ENCODE measurements at places on chromosomes 11 and 22. TPM values are rescaled to one million over a fixed set of nuclear protein-coding genes. Genes with fewer than 3 reads are reported as not detected.
A peak's percentile ranks its signal among the peaks of the same experiment; 100 is the strongest.

Gene HYOU1
- total RNA-seq, result 123 TPM

Gene C22orf31
- total RNA-seq, result not detected

Gene INS
- total RNA-seq, result not detected

Gene CD3G
- not detected for total RNA-seq

Gene WBP2NL
- total RNA-seq, result not detected

Gene CENPM
- 54.7 TPM for total RNA-seq

Gene TLCD5
- 8.6 TPM for total RNA-seq

Gene GPHA2
- total RNA-seq, result 0.53 TPM

Gene ALG9
- 25.1 TPM for total RNA-seq

Gene ARHGAP42
- total RNA-seq, result 8.8 TPM

Gene PGA4
- total RNA-seq, result not detected

Gene LIF
- total RNA-seq, result 8.8 TPM

DNA sequence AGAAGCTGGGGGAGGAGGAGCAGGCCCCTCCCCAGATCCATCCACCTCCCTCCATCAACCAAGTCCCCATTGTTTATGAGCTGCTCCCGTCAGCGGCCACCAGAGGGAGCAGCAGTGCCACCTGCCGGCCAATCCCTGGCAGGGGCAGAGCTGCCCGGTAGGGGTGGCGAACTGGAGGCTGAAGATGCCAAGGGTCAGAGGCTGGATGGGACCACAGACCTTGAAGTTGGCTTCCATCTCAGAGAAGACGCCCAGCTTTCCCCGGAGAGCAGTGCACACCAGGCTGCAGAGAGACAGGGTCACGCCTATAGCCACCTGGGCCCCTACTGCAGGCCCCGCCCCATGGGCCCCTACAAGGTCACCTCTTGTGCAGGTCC is 3.6 kb downstream of the FIBP start:
- peak; percentile 64 for DNase-seq

DNA sequence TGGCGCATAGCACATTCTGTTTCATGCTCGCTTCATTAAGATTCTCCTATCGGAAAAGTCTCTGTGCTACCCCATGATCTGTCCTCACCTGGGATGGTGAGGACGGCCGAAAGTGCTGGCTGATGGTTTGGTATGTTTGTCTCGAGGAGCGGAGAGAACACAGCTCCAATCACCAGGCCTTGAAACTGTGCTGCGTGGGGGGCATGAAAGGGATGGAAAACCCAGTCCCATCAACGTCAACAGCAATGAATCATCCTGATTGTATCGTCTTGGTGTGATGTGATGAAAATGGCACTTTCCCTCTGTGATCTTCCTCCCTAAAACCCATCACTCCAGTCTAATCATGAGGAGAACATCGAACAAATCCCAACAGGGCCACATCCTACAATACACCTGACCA is 8.4 kb downstream of the FXYD6 start:
- DNase-seq, result no peak

DNA sequence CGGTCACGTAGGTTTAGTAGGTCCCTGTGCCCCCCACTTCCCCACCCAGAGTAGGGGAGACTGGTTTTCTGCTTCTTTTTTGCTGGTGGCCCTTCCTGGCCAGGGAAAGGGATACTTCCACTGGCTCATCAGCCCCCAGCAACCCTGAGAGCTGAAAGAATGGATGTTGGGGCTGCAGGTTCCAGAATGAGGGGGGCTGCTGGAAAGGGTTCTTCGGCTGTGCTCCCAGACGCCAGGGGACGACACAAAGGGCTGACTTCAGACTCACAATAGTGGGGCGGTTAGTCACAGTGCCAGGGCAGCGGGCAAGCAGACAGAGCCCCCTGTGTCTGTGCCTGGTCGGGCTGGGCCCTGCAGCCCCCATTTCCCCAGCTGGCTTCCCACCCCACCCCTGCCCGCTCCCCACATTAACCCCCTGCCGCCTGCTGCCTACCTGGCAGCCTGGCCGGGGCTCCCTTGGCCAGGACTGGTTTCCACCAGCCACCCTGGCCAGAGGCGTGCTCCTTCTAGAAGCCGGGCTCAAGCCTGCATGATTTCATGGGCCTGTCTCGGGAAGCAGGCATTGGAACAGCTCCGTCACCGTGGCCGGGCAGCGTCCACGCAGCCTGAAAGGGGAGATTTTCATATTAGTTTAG is 79.1 kb upstream of the WNT7B start:
- peak; percentile 59 for DNase-seq

DNA sequence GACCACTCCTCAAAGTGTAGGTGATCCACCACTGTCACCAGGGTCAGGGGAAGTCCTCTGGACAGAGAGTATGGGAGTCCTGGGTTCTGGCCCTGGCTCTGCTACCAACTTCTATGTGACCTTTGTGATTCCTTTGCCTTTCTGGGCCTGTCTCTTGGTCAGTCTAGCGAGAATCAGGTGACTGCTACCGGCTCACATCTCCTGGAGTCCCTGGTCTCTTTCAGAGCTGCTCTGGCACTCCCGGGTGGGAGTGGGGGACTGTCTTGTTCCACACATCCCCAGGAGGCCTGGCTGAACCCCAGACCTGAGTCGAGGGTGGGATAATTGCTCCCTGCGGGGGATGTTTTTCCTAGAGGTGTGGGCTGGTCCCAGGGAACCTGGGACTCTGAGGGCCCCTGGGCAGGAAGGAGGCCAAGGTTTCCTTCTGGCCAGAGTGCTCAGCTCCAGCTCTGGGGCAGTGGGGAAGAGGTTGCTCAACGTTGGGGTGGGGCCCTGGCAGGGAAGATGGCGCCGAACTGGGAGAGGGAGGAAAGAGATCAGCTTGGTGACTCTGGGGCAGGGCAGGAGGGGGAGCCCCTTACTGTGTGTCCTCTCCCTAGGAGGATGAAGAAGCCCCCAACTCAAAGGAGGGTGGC is 2.1 kb downstream of the SOX10 start:
- no peak for DNase-seq

DNA sequence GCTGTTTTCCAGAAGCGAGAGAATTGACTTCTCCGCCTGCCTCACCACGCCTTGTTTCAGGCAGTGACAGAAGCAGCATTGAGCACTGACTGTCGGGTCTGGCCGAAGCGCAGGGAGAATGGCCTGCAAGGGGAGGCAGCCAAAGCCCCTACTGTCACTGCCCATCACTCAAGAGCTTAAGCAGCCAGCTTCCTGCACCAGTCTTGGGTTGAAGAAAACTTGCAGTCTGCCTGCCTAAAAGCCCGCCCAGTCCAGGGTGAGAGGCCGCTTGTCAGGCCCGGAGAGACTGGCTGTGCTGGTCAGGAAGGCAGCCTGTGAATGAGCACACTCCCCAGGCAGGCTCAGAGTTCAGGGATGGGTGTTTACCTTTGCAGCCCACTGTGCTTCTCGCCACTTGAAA is 108.3 kb downstream of the PKNOX2 start:
- DNase-seq, result no peak

- no peak for DNase-seq
Measured at GRCh38 chr11:118007040-118007439, 20.8 kb downstream of the IL10RA start.

- DNase-seq, result no peak
Measured at GRCh38 chr11:2305788-2306451, 4.1 kb downstream of the TSPAN32 start.

DNA sequence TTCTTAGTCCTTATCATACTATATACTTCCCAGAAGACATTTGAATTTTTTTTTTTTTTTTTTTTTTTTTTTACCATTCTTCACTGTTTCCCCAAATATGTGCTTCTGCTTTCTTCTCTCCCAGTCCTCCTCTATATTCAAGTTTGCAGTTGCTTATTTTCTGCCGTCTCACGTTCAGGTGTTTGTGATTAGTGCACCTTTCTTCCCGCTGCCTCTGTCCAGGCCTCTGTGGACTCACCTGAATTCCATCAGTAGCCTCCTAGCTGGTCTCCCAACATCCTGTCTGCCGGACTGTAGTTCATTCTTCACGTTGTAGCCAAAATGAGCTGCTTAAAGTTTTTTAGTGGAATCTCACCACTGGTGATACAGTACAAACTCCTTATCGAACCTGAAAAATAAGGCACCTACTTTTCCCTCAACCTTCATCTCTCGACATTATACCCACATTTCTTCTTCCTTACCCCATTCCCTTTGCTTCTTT is 795 bp upstream of the MSANTD4 start:
- DNase-seq, result no peak

DNA sequence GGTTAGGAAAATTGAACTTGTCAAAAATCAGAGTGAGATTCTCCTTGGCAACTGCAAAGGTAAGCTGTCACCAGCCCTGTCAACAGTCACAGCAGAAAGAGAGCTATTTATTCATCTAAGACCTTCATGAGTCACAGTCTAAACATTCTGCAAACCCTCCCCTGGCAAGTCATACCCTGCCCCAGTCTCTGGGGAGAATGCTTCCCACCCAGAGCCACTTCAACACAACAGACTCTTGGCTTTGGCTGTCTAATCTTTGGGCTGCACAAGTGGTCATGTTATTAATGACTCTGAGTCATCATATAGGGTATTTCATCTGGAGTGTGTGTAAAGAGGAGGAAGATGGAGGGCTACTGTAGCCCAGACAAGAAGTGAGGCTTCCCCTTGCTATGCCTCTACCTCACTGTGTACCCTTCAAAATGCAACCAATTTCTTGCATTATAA is 153.4 kb downstream of the CCDC34 start:
- peak; percentile 99 for DNase-seq

- no peak for DNase-seq
Measured at GRCh38 chr11:70048279-70049024, 29.7 kb upstream of the ANO1 start.

GRCh38 chr11:34050581-34051348 is 766 bp upstream of the CAPRIN1 start:
- peak; percentile 17 for DNase-seq

GRCh38 chr11:112115386-112115785 is 28.7 kb downstream of the SDHD start:
- DNase-seq, result no peak

GRCh38 chr11:75554258-75555022 is 7.6 kb upstream of the SERPINH1 start:
- peak; percentile 97 for DNase-seq

- DNase-seq, result no peak
Measured at GRCh38 chr22:47055921-47056320, 293.5 kb downstream of the TBC1D22A start.

DNA sequence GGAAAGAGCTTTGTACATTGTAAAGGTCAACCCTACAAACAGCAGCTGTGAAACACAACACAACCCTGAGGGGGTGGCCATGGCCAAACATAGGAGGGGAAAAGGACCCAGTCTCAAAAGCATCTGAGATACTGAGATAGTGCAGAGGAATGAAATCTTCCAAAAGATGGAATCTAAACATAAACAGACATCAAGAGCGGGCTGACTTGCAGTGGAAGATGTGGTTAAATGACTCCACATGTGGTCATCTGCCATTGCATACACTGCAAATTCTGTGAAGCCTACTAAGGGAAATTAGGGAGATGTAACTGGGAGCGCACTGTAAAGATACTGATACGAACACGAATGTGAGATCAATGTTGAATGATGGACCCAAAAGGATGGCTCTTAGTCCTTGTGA is 22.0 kb downstream of the BDNF start:
- no peak for DNase-seq

DNA sequence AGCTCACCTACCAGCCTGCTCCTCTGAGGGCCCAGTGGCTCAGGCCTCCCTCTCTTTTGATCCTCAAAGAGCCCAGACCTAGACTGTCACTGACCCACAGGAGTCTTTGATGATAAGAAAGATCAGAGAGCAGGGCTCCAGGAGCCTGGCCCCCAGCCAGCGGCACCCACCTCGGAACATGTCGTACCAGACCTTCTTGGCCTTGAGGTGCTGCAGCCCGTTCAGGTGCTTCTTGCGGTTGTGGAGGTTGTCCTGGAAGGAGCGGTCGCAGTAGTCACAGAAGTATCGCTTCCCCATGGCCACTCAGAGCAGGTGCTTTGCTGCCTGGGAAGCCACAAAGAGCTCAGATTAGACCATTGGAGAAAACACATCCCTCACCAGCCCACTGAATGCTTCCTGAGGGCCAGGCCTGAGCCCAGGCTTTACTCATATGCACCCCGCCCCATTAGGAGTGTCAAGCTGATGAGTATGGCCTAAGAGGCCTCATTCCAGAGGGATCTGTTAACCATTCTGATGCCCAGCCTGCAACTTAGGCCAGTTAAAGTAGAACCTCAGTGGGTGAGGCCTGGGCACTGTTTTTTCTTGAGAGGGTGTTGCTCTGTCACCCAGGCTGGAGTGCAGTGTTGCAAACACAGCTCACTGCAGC is 18.4 kb downstream of the ZMAT5 start:
- no peak for DNase-seq

DNA sequence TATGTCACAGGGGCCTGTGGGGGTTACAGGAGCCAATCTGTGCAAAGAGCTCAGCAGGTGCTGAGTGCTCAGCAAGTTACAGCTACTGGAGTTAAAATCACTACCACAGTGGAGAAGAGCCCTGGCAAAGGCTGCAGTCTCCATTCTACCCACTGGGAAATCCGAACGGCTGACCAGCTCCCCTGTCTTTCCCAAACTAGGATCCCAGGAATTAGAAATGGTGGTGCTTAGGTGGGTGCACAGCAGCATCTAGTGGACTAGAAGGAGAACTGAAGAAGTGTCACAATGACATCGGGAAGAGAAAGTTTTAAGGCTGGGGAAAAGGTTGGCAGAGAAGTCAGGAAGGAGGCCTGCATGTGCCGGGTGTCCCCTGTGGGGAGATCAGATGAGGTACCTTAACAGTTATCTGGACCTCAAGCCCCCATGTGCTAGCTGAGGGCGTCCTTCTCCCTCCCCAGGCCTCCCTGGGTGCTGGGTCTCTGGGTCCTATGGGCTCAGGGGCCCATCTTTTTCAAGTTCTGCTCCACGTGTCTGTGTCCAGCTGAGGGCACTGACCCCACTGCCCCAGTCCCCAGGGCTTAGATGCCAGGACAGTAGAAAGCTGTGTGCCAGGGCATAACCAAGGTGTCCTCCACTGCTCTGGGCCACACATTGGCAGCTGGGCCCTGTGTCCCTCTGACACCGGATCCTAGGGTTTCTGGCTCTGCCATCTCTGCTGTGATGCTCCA is 1.9 kb downstream of the PIWIL3 start:
- DNase-seq, result peak; percentile 43

DNA sequence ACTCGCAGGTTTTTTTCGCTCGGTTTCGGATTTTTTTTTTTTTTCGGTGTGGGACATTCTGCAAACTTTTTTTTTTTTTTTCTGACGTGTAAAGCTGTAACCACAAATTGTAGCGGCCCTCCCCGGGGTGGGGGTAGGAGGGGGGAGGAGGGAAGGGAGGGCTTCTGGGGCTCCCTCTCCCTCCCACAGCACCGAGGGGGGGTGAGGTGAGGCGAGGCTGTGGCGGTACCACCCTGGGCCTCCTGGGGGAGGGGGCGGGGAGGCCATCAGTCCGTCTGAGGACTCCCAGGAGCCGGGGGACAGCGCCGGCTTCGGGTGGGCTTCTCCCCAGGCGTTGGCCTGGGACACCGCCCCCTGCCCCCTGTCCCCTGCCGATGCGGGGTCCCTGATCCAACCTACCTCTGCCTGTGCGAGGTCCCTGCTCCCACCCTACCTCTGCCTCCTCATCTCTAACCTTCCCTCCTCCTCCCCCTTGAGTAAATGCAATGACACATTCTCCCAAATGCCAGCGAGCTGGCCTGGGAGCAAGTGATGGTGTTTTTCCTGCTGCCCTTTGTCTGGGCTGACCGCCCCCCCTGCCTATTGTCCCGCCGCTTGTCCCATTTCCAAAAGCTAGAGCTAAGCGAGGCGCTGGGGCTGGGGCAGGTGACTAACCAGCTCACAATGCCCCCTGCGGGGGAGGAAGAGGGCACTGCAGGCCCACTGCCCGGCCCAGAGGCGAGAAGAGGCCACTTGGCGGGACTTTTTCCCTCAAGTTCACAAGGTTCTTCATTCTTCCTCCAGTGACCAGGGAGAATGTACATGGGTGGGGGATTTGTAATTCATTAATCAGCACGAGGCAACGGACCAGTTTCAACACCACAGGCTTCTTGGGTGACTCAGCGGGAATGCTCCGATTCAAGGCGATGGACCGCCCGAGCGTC is 511 bp upstream of the CLCF1 start:
- peak; percentile 98 for DNase-seq

GRCh38 chr22:20904008-20904979 is 12.9 kb upstream of the CRKL start:
- peak; percentile 86 for DNase-seq

Data from HT1080 (cell line).